ENCODE measurements at places on chromosomes 7 and 10.

GRCh38 chr10:118692872-118693271 lies 61.9 kb downstream of the CACUL1 start:
- DNase-seq: no peak

DNA sequence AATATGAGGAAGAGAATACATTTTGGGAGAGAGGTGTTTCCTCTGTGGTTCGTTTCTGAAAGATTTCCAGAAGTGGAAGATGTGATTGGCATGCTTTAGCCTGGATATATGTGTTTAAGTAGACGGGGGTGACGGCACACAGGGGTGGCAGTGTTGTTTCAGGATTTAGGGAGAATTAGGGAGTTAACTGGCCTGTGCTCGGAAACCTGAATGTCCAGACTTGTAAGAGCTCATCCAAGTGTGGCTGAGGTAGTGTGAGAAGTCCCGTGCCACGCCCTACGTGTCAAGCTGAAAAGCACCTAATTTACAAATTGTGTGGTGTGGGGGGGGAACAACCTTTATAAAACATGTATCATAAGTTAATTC lies 1.1 kb downstream of the RALA start:
- DNase-seq: no peak

GRCh38 chr7:45990276-45990675 lies 69.2 kb upstream of the IGFBP3 start:
- no peak for DNase-seq

DNA sequence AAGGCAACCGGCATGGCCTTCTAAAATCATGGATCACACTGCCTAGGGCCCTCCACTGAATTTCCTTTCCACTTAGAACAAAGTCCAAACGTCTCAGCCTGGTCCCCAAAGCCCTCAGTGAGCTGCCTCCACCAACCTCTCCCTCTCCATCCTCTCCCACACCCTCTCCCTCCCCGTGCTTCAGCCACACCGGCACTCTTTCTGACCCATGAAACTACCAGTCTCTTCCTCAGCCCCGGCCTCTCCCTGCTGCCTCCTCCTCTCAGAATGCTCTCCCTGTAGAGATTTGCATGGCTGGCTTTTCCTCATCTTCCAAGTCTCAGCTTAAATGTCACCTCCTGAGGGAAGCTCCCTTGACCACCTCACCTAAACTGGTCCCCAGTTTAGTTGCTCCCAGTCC lies 219.0 kb upstream of the ZMIZ1 start:
- DNase-seq: no peak

GRCh38 chr7:145624618-145625017 lies 492.0 kb upstream of the CNTNAP2 start:
- DNase-seq: no peak

DNA sequence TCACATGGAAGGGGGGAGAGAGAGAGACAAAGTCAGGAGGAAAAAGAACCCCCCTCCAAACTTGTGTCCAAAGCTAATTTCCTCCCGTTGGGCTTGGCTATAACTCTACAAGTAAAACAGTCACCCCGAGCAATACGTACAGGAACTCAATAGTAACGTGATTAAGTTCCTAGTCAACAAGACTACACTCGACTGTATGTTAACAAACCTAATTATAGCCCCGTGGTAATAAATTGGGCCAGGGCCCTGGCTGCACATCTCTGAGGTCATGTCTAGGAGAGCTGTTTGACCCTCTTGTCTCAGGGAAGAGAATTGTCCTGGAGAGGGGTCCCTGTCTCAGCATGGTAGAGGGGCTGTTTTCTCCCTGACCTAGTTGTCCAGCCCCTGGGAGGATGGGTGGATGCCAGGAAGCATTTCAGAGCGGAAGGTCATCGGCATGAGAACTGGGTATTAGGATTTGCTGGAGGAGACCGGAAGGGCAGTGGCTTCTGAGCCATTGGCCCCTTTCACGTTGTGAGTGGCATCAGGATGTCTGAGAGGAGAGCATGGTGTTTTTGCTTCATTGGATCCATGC lies 60.2 kb upstream of the COMTD1 start:
- no peak for DNase-seq

- no peak for DNase-seq
Measured at GRCh38 chr7:47651355-47652317, 69.7 kb upstream of the TNS3 start.

DNA sequence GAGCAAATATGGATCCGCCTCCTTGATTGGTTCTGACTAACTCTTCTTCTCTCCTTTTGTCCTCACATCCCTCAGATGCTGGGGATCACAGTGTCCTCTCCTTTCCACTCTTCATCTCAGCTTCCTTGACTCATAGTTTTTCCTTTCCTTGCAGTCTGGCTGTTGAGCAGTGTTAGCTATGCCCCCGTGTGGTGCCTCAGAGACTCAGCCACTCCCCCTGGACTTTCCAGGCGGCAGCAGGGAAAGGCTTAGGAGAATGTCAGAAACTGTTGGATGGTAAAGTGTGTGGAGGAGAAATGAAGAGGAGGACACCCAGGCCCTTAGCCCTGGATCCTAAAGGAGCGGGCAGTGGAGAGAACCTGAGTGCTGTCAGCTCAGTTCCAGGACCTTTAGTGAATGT lies 267.5 kb downstream of the CELF2 start:
- DNase-seq: no peak

GRCh38 chr10:13234172-13234571 lies at the start of gene UCMA:
Gene UCMA, minus strand, starts transcription at chr10:13234374. Its CDS starts 116 bp downstream, at chr10:13234258.
- no peak for DNase-seq

GRCh38 chr10:130109796-130110245 lies 809 bp downstream of the C10orf143 start:
- DNase-seq: peak; percentile 79

DNA sequence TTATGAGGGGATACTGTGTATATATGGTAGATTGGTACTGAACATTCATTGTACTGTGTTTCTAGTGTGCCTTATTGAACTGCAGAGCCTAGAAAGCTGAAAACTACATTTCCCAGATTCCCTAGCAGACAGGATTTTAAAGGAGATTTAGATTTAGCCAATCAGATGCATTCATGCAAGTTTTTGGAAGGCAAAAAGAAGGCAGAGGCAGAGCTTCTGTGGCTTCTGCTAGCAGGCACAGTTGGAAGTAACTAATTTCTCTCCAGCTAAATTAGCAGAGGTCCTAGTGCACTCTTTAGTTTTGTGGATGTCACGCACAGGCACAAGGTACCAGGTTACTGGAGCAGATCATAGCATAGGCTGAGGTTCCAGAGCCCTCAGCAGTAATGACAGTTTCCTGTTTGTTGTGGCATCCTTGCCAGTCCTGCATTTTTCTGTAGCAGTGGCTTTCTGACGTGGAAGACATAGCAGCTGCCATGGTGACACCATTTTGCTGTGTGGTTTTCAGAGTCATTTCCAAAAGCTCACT lies 83.7 kb upstream of the CCDC71L start:
- DNase-seq: no peak

- no peak for DNase-seq
Measured at GRCh38 chr7:4939971-4940728, 18.8 kb downstream of the MMD2 start.

- no peak for DNase-seq
Measured at GRCh38 chr7:74039337-74039736, 11.4 kb downstream of the ELN start.

GRCh38 chr10:24751716-24752115 lies 28.0 kb upstream of the ARHGAP21 start:
- no peak for DNase-seq

- no peak for DNase-seq
Measured at GRCh38 chr7:77455321-77455720, 39.2 kb upstream of the GSAP start.

- DNase-seq: no peak
Measured at GRCh38 chr10:74765465-74765975, 60.9 kb upstream of the KAT6B start.

DNA sequence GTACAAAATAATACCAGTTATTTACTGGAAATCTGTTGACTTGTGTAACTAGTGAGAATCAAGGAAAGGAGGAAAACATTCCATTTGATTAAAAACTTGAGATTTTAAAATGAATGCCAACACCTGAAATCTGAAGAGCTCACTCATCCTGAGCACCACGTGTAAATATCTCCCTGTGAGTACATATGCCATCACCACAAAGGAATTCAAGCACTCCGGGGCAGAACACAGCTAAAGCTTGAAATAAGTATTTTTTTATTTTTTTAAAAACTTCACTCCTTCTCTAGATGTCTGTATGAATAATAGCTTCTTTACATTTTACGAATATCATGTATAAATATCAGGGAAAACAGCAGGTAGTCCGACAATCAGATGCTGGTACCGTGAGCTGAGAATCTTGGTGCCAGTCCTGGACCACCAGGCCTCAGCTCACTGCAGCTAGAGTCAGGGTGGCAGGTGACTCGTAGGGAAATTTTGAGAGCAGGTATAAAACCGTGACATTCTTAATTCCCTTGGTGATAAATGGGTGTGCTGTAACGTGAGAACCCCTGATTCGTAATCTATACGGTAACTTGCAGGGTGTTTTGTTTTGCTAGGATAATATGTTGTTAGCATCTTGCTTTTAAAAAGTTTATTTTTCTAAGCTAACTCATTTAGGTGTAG lies 12.7 kb downstream of the LMTK2 start:
- no peak for DNase-seq

DNA sequence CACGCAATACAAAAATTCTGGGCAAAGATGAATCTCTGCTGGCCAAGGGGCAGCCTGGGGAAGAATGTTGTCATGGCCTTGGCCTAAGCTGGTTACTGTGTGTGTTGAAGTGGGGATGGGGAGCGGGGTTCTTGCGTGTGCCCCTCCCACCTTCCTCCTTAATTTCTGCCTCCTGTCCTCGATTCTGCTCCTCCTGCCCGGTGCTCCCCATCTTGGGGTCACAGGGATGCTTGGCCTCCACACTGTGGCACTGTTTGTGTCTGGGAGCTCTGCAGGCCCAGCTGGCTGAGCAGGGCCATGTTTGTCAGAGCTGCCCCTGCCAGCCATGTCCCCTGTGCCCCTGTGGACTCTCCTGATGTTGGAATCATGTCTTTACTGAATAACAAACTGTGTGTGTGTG lies 37.1 kb downstream of the RPS24 start:
- no peak for DNase-seq

DNA sequence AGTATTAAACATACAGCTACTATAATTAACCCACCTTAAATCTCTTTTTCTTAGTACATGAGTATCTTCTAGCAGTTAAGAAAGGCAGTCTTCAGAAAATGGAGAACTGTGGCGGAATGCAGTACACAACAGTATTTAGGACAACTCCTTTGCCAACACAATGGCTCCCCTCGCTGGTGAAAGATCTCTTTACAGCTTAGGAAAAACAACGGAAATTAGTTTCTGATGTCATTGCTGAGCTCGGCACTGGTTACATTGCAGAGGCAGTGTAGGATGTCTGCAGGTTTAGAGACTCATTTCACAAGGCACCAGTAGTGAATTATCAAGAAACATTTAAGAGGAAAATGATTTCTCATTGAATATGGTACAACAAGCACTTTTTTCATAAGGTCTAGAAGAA lies 43.4 kb downstream of the GLRX3 start:
- DNase-seq: peak; percentile 47

DNA sequence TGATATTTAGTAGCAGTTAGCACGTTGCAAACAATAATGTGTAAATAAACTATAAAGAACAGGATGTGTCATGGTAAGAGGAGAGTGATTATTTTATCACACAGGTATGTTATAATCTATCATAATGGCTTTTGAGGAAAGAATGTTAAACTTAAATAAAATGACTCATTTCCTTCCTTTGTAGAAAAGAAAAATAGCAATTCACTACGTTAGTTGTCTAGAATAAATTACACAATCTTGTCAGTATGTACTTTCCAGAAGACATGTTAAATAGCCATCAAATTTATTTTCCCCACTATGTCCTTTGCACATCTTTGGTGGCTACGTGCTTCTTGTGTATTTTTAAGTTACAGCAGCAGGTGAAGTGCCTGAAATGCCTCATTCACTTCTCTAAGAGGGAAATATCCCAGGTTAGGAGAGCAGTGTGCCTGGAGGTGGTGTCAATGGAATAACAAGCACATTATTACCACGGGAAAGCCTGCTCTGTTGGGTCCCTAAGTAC lies 133.8 kb downstream of the SEMA3A start:
- no peak for DNase-seq

GRCh38 chr7:32250003-32250402 lies 179.8 kb upstream of the PDE1C start:
- no peak for DNase-seq

- DNase-seq: no peak
Measured at GRCh38 chr10:74912682-74913081, 86.3 kb downstream of the KAT6B start.

DNA sequence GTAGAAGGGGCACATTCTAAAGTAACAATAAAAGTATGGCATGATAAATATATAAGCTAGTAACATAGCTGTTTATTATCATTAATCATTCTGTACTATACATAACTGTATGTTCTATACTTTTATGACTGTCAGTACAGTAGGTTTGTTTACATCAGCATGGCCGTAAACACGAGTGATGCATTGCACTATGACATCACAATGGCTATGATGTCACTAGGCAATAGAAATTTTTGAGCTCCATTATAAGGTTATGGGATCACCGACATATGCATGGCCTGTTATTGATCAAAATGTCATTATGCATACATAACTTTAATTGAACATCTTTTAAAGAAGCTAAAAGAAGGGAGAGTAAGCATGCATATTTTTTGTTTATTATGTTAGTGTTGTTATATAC lies 200.1 kb upstream of the SHH start:
- DNase-seq: no peak

DNA sequence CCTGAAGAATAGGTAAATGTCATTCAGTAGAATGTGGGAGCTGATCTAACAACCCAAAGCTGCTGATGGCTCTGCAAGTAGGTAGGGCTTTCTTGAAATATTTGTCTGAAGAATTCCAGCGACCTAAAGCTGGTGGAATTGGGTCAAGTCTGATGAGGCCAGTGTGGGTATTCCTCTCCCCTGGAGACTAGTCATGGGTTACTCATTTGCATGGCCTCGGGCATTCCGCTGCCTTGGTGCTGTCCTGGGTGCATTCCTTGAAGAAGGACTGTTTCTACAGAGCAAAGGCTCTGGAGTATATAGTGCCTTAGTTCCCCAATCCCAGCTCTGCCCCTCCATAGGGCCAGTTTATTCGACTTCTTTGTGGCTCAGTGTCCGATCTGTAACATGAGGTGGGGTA lies 19.2 kb downstream of the PDK4 start:
- no peak for DNase-seq

- no peak for DNase-seq
Measured at GRCh38 chr10:43216931-43217562, 49.8 kb downstream of the RASGEF1A start.

Data from stimulated activated CD8-positive, alpha-beta memory T cell treated with anti-CD3 and anti-CD28 coated beads, Interleukin-4, amount 100 ng/mL, for 48 hours (primary cell).